ENCODE measurements at places on chromosomes 16 and 17. TPM values are rescaled to one million over a fixed set of nuclear protein-coding genes. Genes with fewer than 3 reads are reported as not detected.
A peak's percentile ranks its signal among the peaks of the same experiment; 100 is the strongest.

GRCh38 chr16:4316864-4317531, 1.1 kb downstream of the GLIS2 start:
- DNase-seq = no peak

- DNase-seq = no peak
Observed at GRCh38 chr16:71600822-71601221, 23.9 kb upstream of the TAT start.

GPR179 gene
- 0.22 TPM for total RNA-seq

KRT25 gene
- total RNA-seq = not detected

- DNase-seq = no peak
Observed at GRCh38 chr17:49013311-49014213, 16.4 kb downstream of the IGF2BP1 start.

- DNase-seq = peak; percentile 54
Observed at GRCh38 chr17:77502626-77503292, 362.0 kb downstream of the SEC14L1 start.

KRTAP2-2 gene
- total RNA-seq = not detected

PDE6G gene
- not detected for total RNA-seq

CACNG1 gene
- not detected for total RNA-seq

DNA sequence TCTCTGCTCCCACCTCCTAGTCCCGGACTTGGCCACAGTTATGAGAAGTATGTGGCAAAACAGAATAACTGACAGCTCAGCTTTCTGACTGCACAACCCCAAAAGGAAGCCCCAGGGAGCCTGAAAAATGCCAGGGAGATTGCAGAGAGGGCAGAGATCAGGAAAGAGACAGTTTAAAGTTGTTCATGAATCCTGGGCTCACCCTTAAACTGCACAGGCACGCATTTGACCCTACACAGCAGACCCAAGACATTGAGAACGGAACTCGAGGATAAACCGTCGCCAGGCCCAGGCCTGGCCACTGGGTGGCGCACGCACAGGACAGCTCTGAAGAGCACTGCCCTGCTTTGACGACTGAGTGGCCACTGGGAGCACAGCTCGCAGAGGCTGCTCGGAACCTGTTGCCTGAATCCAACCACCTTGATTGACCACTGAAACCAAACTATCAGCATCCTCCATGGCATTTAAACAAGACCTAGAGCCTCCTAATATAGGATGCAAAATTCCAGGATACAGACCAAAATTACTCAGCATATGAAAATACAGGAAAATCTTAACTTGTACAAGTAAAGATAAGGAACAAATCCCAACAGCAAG, 114.0 kb downstream of the C16orf95 start:
- peak; percentile 86 for DNase-seq

DNA sequence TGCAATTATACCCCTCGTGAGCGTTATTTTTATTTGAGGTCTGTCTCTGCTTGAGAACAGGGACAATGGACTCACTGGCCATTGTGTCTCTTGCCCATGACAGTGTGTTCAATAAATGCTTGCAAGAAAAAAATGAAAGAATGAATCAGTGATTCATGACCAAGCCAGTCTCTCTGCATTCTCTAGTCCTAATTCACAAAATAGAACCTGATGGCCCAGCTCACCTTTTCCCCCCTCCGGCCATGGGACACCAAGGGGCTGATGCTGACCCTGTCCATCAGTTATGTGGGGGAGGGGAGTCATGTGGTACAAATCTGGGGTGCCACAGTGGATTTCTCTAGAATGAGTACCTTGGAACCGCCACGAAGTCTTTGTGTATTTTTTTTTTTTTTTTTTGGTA, 38.2 kb downstream of the CCDC42 start:
- no peak for DNase-seq

TEX14 gene
- 0.76 TPM for total RNA-seq

DNA sequence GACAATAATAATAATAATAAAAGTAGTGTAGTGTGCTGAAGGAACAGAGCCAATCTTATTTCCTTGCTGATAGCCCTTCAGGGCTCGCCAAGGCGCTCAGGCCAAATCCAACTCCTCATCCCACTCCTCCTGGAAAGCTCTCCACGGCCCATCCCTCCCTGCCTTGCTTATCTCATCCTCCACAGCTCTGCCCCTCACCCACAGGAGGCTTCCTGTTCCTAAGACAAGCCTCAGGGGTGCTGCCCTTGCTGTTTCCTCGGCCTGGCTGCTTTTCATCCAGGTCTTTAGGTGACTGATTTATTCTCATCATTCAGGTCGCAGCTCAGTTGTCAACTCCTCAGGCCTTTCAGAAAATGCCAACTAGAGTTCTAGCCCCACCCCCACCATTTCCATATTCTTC, 11.2 kb downstream of the GTF3C1 start:
- DNase-seq = no peak

SYNGR3 gene
- 0.76 TPM for total RNA-seq

GRCh38 chr16:57786632-57787518, 15.4 kb downstream of the KIFC3 start:
- DNase-seq = no peak

GRCh38 chr17:75430159-75430974, 24.9 kb upstream of the GRB2 start:
- no peak for DNase-seq

HLF gene
- total RNA-seq = 21.4 TPM

DNA sequence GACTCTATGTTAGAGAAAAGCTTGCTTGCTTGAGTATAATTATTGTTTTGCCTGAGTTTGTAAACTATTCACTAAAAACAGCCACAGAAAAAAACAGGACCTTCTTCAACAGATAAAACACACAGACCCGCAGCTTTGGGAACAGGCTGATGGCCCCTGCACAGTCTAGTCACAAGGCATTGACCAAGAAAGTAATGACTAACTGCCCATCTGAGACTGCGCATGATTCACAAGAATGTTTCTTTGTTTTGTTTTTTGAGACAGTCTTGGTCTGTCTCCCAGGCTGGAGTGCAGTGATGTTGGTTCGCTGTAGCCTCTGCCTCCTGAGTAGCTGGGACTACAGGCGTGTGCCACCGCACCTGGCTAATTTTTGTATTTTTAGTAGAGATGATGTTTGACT, 2.8 kb upstream of the ZKSCAN2 start:
- no peak for DNase-seq

- DNase-seq = no peak
Observed at GRCh38 chr17:37413875-37414519, 7.3 kb downstream of the TADA2A start.

- no peak for DNase-seq
Observed at GRCh38 chr17:73163043-73163442, 1.8 kb upstream of the SSTR2 start.

- no peak for DNase-seq
Observed at GRCh38 chr17:18332909-18333489, 17.9 kb downstream of the SMCR8 start.

All from sciatic nerve (tissue), 2 donors.